NCI-H526 (cell line): ENCODE measurements at places on chromosomes 2 and 18.

DNA sequence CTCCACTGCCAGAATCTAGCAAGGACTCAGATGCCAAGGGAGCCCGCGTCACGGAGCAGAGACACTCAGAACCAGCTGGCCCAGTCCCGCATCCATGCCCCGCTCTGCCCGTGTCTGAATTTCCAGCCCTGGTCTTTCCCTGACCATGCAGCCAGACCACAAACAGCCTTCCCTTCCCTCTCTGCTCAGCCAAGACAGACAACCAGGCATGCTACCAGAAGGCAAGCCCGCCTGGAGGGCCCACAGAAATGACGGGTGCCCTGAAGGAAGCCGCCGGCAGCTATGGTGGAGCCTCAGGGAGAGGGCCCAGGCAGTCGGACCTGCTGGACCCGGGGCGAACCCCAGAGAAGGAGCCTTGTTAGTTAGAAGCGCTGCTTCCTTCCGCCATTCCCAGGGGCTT lies 45.1 kb upstream of the MAL start:
- no peak for DNase-seq

DNA sequence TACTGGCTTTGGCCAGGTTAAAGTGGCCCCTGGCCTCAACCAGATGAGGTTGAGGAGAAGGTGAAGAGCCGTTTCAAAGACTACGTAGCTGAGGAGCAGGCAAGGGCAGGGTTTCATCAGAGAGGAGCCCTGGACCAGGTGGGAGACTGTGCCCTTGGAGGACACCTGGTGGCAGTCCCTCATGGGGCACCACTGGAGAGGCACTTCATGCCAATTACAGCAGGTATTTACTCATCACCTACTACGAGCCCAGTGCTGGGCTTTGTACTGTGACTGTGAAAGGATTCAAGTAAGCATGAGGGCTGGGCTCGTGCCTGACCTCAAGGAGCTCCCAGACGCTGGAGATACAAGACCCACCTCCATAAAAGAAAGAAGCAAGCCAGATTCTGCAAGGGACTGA lies 37.6 kb downstream of the SMAD7 start:
- DNase-seq = no peak

DNA sequence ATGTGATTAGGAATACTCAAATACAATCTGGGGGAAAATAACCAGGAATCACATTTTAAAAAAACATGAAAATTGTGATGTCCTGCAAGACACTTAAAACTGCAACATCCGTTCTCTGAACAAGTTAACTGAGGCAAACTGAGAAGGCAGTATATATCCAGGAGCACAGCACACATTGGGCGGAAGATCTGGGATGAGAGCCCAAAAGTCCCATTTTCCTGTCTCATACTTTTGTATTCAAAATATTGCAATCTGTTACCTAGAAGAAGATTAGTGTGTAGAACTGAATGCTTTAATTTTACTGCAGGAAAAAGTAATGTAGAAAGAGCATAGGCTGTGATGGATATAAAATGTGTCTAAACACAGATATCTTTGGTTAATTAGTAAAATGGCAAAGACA lies 276.8 kb upstream of the FANCL start:
- no peak for DNase-seq

DNA sequence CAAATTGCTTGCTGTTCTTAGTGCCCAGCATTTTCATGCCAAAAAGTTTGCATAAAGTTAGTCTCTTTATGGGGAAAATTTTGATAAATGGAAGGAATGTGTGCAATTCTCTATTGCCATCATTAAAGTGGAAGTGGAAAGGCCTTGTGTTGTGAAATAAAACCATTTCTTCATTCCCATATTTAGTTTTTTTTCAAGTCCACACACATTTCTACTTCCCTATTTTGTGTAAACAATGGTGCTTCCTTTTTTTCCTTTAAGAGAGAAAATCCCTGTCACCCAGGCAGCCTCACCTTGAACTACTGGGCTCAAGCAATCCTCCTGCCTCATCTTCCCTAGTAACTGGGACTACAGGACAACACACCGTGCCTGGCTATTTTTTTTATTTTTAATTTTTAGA lies 42.3 kb upstream of the NCOA1 start:
- no peak for DNase-seq

DNA sequence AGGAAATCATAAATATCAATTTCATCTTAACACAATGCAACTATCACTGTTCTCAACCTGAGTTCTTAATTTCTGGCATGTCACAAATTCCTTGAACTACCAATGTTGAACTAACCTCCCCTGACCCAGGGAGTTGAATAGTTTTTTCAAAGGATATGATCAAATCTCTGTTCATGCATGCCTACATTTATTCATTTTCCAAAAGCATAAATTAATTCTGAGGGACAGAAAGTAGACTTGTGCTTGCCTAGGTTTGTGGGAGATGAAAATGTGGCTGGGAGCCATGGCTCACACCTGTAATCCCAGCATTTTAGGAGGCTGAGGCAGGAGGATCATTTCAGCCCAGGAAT lies 175.7 kb downstream of the TGIF1 start:
- DNase-seq = no peak

GRCh38 chr2:239252393-239252792 lies 148.4 kb downstream of the HDAC4 start:
- DNase-seq = no peak

- no peak for DNase-seq
Measured at GRCh38 chr18:13879937-13880336, 35.4 kb downstream of the MC2R start.

GRCh38 chr2:1752751-1753150 lies 8.4 kb upstream of the PXDN start:
- peak; percentile 17 for DNase-seq

DNA sequence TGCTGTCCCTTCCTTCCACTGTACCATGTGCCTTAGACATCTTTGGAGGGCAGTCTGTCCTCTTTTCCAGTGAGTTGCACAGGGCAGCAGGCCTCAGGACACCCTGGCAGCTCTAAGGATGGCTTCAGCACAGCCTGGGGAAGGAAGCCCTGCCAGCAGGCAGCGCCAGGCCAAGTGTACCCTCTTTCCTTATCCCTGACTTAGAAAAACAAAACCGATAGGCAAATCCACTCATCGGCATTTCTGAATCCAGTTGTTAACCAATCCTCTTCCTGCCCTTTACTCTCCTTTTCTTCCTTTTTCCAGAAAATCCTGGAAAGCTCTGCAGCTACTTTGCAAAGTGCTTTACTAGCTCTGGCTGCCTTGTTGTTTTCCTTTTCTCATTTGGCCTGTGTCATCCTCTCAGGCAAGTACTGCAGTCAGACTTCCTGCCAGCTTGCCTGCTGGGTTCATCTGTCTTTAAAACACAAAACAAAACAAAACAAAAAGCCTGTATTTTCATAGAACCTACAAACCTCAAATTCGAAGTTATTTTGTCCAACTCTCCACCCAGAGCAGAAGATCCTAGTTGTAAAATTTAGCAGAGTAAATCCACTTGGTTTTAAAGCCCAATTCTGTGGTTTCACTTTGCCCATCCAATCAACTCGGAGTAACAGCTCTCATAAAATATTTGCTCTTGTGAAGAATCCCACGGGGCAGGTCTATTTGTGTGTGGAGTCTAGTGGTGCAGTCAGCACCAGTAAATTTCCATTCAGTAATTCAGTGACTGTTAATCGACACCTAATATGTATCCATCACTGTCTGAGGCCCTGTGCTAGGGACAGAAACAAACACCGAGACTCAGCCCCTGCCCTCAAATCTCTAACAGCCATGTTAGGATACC lies 45.2 kb downstream of the PCBP1 start:
- peak; percentile 84 for DNase-seq

DNA sequence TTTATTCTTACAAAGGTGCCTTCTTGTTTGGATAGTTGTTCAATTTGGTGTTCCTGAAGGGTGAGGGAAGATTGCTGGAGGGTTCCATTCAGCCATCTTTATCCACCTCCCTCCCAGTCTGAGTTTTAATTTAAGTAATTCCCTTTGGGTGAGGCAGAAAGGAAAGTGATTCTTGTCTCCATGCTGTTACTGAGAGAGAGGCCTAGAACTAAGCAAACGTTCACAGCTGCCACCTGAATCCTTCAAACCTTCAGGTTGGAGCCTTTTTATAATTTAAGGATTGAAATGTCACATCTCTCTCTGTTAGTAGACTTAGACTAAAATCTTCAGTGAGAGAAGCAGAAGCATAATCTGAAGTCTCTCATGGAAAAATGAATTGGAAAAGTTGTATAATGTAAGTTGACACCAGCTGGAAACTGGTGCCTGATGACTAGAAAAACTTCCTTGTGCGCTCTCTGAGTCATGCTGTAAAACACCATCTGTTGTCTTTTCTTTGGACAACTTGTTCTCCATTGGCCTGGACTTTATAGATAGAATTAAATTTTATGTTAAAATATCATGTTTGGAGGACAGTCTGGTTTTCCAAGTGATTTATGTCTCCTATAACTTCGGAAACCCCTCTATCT lies 14.6 kb downstream of the STRADB start:
- no peak for DNase-seq

DNA sequence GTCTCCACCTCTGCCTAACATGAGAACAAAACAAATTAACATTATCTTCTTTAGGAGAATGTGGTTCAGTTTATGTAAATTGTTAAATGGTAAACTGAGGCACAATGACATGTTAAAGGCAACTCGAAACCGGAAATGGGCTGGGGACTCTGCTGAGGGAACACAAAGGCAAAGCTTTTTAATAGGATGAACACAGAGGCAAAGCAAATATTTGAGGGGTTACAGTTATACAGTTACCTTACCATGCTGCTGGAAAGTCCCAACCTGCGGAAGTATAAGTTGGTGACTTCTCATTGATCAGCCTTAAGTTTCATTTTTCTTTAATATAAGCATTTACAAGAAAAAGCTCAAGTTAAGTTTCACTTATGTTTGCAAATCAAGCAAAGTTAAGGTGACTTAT lies 195.0 kb downstream of the DLGAP1 start:
- no peak for DNase-seq

GRCh38 chr2:229519655-229520430 lies 194.5 kb downstream of the DNER start:
- no peak for DNase-seq

DNA sequence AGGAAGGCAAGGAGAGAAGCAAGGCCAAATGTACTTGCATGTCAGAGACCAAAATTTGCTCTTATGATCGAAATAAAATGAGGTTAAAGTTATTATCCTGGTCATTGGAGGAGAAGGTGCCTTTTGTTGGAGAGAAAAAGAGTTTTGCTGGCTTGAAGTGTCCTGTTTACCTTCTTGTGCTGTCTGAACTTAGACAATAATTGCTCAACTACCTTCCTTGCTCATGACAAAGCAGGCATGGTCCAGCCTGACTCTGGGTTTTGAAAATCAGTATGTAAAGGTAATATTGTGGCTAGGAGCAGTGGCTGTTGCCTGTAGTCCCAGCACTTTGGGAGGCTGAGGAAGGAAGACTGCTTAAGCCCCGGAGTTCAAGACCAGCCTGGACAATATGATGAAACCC lies 89.1 kb downstream of the MEIS1 start:
- no peak for DNase-seq

GRCh38 chr2:45984366-45984765 lies 312.8 kb upstream of the EPAS1 start:
- no peak for DNase-seq

- DNase-seq = no peak
Measured at GRCh38 chr2:197219636-197220035, 90.9 kb downstream of the ANKRD44 start.

- DNase-seq = no peak
Measured at GRCh38 chr2:109601783-109602182, 12.0 kb downstream of the SEPTIN10 start.

DNA sequence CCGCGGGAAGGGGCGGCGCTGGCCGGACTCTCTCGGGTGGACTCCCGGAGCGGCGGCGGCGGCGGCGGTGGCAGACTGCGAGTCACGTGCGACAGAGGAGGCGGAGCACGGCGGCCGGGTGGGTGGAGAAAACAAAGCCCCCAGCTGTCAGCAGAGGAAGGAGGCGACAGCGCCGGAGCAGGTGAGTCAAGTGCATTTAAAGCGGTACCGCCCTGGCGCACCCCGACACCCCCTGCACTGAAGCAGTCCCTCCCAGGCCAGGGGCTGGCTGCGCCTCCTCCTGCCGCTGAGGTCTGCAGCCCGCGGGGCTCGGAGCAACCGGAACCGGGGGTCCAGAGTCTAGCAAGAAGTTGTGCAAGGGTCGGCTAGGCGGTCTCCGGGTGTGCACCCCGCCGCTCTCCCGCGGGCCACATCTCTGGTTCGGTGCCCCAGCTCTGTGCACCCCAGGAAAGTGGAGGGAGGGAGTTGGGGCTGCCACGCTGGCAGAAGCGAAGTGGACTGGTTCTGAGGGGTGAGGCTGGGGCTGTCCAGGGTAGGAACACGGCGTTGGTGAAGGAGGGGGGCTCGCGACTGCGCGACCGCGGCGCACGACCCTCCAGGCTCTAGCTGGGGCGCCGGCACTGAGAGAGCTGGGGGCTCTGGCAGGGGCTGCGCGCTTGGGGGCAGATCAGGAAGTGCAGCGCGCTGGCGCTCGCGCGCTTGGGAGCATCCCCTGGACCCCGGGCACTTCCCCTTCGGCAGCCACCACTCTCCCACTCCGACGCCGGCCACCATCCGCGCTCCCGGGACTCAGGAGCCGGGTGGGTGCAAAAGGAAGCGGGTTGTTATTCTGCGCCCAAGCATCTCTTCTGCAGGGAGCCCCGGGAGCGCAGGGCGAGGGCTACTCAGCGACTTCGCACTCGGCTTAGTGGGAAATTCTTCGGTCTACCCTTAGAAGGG lies 64.0 kb upstream of the MAPRE2 start:
- DNase-seq = no peak

DNA sequence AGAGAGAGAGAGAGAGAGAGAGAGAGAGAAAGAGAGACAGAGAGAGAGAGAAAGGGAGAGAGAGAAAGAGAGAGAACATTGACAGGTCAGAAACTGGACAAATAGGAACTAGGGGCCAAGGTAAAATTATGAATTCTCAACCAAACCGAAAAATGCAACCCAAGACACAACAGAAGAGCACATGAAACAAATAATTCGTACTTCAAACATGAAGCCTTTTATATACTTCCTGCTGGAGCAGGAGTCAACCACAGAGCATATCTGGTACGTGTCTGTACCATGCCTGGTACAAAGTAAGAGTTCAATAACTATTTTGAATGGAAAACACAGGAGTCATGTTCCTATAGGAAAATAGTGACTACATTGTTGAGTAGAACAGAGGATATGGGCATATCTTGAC lies 6.5 kb upstream of the VPS54 start:
- no peak for DNase-seq

DNA sequence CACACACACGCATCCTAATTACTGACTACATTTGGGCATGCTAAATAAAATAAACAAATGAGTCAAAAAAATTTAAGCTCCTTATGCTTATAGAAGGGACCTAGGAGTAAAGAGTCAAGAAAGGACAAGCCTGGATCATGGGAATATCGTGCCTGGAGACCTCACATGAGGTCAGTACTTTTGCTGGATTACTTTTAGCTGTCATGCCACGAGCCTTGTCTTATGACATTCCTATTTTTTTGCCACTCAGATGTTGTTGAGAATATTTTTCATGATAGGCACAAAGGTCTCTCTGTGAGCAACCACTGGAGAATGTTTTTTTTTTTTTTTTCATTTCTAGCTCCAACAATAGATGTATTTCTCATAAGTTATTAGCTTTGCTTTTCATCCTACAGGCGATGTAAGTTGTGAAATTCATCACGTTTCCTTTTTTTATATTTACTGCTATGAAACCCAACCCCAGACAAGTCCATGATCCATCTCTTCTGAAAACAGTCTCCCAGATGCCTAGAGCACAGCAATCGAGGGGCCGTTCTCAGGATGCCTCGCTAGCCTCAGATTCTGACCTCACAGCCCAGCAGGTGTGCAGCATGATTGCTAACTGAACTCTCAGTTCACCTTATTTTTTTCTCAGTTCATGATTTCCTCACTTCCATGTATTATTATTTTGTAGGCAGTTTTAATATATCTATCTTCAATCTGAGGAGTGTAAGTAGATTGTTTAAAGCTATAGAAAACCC lies 464.5 kb downstream of the IRS1 start:
- DNase-seq = no peak
